Inflammatory macrophage treated with lipopolysaccharide for 4 hours (primary cell): ENCODE measurements at places on chromosomes 13 and 19.

GRCh38 chr13:28622286-28622685 is 36.6 kb upstream of the POMP start:
- peak; percentile 94 for DNase-seq

DNA sequence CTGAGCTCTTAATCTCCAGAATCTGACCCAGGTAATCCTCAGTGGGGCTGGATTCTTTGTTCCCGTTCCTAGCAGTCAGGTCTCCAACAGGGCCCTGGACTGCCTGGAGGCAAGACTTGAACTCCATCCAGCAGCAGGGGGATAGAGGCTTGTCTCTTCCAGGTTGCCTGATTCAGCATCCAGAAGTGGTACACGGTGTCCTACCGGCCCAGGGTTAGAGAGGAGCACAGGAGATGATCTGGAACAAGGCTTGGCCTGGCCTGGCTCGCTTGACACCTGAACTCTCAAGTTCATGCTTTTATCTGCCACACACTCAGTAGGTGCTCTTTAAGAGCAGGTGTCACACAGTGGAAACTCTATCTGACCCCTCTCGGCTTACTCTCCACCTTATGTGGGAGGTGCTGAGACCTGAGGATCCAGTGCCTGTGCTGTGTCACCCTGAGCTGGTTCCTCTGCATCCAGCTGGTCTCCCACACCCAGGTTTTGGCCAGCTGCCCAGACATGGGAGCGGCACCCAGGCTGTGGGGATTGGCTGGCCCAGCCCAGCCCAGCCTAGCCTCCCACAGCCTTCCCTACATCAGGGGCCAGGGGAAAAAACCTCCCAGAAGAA is at the start of gene CYP4F3:
Gene CYP4F3 (plus strand): TSS at position 604 of the 610 bp plus-strand sequence. CDS start 519 bp downstream, outside the sequence.
- peak; percentile 57 for DNase-seq

- no peak for DNase-seq
These were observed 634.7 kb downstream of the PCDH17 start for GRCh38 chr13:58266271-58266670.

DNA sequence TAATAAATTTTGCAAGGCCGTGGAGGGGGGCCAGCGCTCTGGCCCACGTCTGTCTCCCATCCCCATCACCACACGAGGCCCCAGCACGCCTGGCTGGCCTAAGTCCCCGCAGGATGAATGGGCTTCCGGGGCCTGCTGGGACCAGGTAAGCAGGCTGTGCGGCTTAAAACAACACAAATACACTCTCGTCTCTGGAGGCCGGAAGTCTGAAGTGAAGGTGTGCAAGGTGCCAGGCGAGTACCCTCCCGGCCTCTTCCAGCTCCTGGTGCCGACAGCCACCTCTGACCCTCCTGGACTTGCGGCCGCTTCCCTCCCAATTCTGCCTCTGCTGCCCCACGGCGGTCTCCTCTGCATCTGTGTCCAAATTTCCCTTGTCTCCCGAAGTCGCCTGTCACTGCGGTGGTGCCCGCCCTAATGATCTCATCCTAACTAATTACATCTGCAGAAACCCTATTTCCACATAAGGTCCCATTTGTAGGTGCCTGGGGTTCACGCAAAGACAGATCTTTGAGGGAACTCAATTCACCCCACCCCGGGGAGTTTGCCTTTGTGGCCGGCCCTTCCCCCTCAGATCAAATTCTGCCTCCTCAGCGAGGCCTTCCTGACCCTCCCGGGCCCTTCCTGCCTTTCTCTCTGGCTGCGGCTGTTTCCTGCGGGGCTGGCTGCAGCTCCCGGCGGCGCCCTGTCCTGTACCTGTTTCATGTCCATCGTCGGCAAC is 8.1 kb upstream of the PTBP1 start:
- DNase-seq = peak; percentile 62

DNA sequence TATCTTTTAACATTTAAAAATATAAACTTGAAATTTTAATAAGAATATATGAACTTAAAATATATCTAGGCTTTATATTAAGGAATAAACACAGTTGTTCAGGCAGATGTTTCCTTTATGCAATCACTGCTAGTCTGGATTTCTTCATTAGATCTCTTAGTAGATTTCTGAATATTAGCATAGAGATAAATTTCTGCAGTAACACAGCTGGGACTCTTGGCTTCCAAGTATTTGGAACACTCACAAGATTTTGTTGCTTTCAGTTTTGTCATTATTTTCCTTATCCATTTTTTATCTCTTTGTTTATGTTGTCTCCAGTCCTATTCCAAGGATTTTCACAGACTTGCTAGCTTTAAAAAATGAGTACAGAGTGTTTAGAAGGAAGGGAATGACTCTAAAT is 857.1 kb downstream of the GPC5 start:
- DNase-seq = no peak

DNA sequence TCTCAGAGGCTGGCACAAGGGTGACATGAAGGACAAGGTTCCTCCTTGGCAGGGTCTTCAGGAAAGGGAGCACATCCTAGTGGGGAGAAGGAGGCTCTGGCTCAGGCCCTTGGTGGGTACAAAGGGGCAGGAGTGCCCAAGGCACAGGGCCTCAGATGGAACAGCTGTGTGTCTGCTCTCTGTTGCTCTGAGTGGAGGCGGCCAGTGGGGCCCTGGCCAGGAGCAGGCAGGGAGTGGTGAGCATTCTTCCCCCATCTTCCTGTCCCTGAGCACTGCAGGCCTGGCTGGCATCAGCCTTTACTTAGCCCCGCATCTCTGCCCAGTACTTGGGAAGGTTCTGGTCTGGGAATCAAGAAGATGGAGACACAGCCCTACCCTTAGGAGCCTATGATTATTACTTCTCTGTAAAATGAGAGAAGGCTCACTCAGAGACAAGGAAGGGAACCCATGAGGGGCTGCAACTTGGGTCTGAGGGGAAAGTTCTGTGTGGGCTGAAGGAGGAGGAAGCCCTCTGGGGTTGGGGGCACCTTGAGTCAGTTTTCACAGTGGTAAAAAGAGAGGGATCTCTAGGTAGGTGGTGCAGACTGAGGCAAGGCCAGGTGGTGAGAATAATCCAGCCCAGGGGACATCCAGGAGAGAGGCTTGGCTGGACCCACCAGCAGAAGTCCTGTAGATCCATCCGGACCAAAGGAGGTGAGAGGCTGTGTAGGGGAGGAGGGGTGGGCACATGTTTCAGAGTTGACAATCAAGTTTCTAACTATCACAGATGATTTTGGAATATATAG is 173.5 kb downstream of the TSHZ3 start:
- no peak for DNase-seq
